ENCODE measurements at places on chromosomes 7 and 10. TPM values are rescaled to one million over a fixed set of nuclear protein-coding genes. Genes with fewer than 3 reads are reported as not detected.
A peak's percentile ranks its signal among the peaks of the same experiment; 100 is the strongest.

DNA sequence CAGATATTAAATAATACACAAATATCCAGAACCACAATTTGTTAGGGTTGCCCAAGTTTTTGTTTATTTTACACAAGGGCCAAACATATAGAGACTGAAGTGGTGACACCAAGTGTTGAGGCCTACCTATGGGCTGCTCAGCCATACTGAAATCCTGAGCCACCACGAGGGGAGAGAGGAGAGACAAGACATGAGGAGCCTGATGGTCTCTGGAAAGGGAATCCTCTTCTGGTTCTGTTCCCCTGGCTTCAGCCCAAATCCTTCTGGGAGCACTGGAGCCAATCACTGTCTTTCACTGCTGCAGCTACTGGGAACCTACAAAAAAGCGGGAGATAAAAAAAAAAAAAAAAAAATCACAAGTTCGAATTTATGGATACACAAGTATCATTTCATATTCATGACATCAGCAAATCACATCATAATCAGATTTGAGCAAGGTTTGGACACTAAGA lies 1.9 kb downstream of the SKIDA1 start:
- no peaks in the 10 kb centered on the region for H3K36me3 ChIP-seq
- H3K4me3 ChIP-seq, result no peak overlapping the region
- peak; percentile 53 for DNase-seq
- no peaks in the 10 kb centered on the region for H3K27me3 ChIP-seq
- no peaks in the 10 kb centered on the region for H3K4me1 ChIP-seq

DNA sequence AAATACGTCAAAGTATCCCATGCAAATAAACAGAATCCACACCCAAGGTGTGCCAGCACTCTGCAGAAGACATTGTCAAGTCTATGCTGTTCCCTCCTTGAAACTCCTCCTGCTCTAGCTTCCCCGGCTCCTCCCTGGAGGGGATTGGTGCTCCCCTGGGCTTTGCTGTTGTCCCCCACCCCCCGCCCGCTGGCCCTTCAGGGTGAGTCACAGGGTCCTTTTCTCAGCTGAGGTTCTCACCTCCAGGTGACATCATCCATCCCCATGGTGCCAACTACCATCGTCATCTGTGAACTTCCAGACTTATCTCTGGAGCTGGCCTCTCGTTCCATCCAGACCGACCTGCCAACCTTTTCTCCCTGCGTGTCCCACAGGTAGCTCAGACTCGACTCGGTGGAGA lies 77.0 kb downstream of the ITIH5 start:
- no peak for DNase-seq
- no peaks in the 10 kb centered on the region for H3K36me3 ChIP-seq
- no peak overlapping the region for H3K4me3 ChIP-seq
- no peaks in the 10 kb centered on the region for H3K4me1 ChIP-seq
- H3K27ac ChIP-seq, result no peak overlapping the region

The RTKN2 gene
- total RNA-seq, result 0.49 TPM

The GNAT3 gene
- not detected for total RNA-seq

- no peaks in the 10 kb centered on the region for H3K27me3 ChIP-seq
- no peak for DNase-seq
- no peaks in the 10 kb centered on the region for H3K36me3 ChIP-seq
- no peaks in the 10 kb centered on the region for H3K4me1 ChIP-seq
Measured at GRCh38 chr10:29295813-29296212, 6.9 kb downstream of the LYZL1 start.

- no peak overlapping the region for H3K27ac ChIP-seq
- no peaks in the 10 kb centered on the region for H3K27me3 ChIP-seq
- peaks cover 13% of the 10 kb centered on the region for H3K4me1 ChIP-seq
- H3K4me3 ChIP-seq, result no peak overlapping the region
- H3K36me3 ChIP-seq, result no peaks in the 10 kb centered on the region
- no peak for DNase-seq
Measured at GRCh38 chr10:71638822-71639719, 80.5 kb downstream of the C10orf105 start.

The TMEM236 gene
- total RNA-seq, result 0.67 TPM

DNA sequence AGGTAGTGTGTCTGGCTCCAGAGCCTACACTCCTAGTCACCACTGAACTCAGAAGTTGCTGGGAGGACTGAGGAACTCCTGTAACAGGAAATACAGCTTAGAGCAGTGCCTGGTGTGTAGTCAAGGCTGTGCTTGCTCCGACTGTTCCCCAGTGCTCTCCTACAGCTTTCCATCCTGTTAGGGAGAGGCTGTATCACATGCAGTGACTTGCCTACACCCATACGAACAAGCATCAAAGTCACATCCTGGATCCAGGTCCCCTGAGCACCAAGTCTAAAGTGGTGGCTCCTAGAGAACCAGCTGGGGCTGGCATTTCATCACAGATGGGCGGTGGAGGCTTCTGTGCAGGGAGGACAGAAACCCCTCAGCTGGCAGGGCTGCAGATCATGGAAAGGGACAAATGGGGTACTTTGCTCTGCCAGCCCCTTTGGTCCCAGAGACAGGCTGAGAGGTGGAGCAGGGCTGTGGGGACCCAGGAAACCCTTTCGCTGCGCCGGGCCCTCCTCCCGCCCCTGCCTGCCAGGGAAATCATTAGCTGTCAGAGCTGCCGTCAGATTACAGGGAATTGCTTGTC lies 7.7 kb downstream of the ASB10 start:
- no peaks in the 10 kb centered on the region for H3K4me1 ChIP-seq
- H3K4me3 ChIP-seq, result no peak overlapping the region
- no peaks in the 10 kb centered on the region for H3K36me3 ChIP-seq
- H3K27ac ChIP-seq, result no peak overlapping the region

DNA sequence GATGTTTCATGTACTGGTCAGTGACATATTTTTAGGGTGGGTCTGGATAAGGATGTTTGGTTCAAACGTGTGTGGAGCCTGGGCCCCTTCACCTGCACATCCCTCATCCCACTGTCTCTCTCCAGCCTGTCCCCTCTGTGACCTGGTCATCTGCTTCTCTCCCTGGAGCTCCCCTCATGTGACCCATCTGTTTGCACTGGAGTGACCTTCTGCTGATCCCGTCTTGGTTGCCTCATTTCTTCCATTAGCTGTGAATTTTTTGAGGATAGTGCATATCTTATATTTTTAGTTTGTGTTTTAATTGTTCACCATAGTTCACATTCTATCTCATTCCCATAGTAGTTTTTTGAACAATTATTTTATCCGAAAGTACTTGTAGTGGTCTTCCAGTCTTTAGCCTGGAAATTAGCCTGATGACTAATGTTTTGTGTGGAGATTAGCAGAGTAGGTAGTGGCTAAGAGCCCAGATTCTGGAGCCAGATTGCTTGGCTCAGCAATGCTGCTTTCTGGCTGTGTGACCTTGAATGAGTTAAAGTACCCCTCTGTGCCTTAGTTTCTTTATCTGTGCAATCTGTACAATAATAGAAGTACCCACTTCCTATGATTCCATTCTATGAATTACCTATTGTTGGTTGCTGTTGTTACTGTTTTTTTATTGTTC lies 224.5 kb downstream of the LRMDA start:
- peaks cover 18% of the 10 kb centered on the region for H3K4me1 ChIP-seq
- H3K36me3 ChIP-seq, result no peaks in the 10 kb centered on the region
- peak overlapping the region; percentile 39 for H3K27ac ChIP-seq
- H3K4me3 ChIP-seq, result no peak overlapping the region
- DNase-seq, result peak; percentile 12

The DPCD gene
- 46.5 TPM for total RNA-seq

GRCh38 chr7:37657816-37658215 lies 25.8 kb upstream of the GPR141 start:
- no peaks in the 10 kb centered on the region for H3K4me1 ChIP-seq
- no peak overlapping the region for H3K27ac ChIP-seq
- no peak overlapping the region for H3K4me3 ChIP-seq
- DNase-seq, result no peak
- H3K36me3 ChIP-seq, result no peaks in the 10 kb centered on the region
- H3K27me3 ChIP-seq, result no peaks in the 10 kb centered on the region

GRCh38 chr10:18087355-18087754 lies 52.9 kb upstream of the CACNB2 start:
- no peaks in the 10 kb centered on the region for H3K27me3 ChIP-seq
- H3K4me1 ChIP-seq, result no peaks in the 10 kb centered on the region
- no peak overlapping the region for H3K4me3 ChIP-seq

The TAS2R41 gene
- not detected for total RNA-seq

- H3K27ac ChIP-seq, result no peak overlapping the region
- peaks cover 41% of the 10 kb centered on the region for H3K36me3 ChIP-seq
- H3K4me3 ChIP-seq, result no peak overlapping the region
- DNase-seq, result no peak
- H3K27me3 ChIP-seq, result no peaks in the 10 kb centered on the region
Measured at GRCh38 chr10:49747303-49747646, 14.8 kb downstream of the OGDHL start.

GRCh38 chr10:100715101-100715444 lies 30.3 kb upstream of the PAX2 start:
- no peak overlapping the region for H3K4me3 ChIP-seq
- no peak overlapping the region for H3K27ac ChIP-seq
- H3K36me3 ChIP-seq, result no peaks in the 10 kb centered on the region
- no peak for DNase-seq

The GARIN1A gene
- 1.6 TPM for total RNA-seq

- H3K27ac ChIP-seq, result no peak overlapping the region
- H3K27me3 ChIP-seq, result no peaks in the 10 kb centered on the region
- no peaks in the 10 kb centered on the region for H3K36me3 ChIP-seq
- no peak overlapping the region for H3K4me3 ChIP-seq
Measured at GRCh38 chr7:150937848-150938561, 40.1 kb downstream of the KCNH2 start.

The PLXNA4 gene
- total RNA-seq, result 3.4 TPM

DNA sequence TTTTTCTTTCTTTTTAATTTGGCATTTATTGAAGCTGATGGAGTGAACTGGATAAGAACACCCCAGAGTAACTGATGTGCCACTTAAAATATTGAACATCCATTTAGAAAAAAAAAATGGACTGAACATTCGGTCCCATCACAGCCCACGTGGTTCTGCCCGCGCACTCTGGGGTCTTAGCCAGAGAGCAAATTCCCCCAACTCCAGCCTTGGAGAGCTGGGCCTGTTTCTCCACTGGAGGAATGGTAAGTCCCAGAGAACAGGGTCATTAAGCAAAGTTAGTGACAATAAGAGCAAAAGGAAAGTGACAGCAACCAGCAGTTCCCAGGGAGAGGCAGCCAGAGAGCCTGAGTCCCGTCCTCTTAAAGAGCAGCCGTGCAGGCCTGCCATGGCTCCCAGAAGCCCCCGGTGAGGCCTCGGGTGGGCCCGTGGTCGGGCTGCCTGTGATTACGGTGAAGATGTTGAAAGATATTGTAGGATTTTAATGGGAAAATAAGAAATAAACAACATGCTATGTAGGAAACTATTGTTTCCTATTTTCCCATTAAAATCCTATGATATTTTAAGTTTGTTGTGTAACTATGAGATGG lies 487.9 kb upstream of the MKI67 start:
- no peaks in the 10 kb centered on the region for H3K4me1 ChIP-seq
- H3K27ac ChIP-seq, result no peak overlapping the region
- H3K4me3 ChIP-seq, result no peak overlapping the region
- no peaks in the 10 kb centered on the region for H3K36me3 ChIP-seq
- no peak for DNase-seq

DNA sequence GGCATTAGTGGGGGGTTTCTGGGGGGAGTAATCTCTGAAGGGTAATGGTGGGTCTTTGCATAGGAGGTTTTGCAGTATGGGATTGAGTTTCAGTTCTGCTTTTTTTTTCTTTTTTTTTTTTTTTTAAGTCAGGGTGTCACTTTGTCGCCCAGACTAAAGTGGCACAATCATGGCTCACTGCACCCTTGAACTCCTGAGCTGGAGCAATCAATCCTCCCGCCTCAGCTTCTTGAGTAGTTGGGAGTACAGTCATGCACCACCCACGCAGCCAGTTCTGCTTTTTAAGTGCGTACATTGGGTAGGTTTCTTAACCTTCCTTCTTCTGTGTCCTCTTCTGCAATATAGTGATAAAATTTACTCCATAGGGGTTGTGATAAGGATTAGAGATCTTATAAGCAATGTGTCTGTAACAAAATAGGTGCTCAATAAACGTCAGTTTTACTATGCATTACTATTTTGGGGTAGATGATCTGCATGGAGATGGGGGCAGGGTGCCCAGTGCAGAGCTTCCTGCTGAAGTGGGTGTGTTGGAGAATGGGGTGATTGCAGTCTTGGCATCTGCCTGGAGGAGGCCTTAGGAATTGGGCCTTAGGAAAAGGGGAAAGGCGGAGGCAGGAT lies 9.6 kb downstream of the KAZALD1 start:
- H3K4me3 ChIP-seq, result no peak overlapping the region
- H3K4me1 ChIP-seq, result peaks cover 13% of the 10 kb centered on the region
- no peaks in the 10 kb centered on the region for H3K36me3 ChIP-seq
- no peaks in the 10 kb centered on the region for H3K27me3 ChIP-seq

DNA sequence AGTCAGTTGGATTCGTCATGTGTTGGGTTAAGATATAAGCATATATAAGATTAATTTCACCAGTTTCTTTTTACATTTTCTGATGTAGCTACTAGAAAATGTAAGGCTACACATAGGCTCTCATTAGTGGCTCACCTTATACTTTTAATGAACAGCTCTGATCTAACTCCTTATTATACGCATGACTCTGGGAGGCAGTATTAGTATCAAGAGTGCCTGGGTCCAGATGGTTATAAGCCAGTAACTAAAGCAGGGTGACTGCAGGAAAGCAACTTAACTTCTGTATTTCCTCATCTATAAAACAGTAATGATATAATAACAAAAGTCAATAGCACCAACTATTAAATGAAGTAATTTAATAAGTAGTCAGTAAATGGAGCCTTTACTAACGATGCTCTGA lies 1.4 kb upstream of the ELMO1 start:
- H3K4me3 ChIP-seq, result no peak overlapping the region
- no peak for DNase-seq
- no peaks in the 10 kb centered on the region for H3K36me3 ChIP-seq
- H3K4me1 ChIP-seq, result peaks cover 21% of the 10 kb centered on the region
- peak overlapping the region; percentile 99 for H3K27ac ChIP-seq
- H3K27me3 ChIP-seq, result no peaks in the 10 kb centered on the region

DNA sequence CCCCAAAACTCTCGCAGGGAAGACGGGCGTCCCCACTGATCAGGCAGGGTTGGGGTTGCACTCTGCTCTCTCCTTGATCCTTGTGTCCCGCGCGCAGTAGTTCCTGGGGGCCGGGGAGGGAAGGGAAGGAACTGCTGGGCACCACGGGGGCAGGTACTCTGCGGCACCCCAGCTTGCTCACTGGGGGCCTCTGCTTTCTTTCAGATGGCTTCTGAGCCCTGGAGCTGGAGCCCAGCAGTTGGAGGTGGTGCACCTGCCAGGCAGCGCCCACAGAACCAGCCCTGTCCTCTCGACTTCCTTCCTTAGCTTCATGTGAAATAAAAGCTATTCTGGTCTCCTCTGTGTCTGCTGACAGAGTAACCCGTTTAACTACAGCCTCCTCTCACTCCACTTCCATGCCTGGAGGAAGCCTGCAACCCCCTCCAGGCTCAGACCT lies 12.2 kb downstream of the PLAC9 start:
- no peaks in the 10 kb centered on the region for H3K27me3 ChIP-seq
- H3K27ac ChIP-seq, result peak overlapping the region; percentile 15
- no peaks in the 10 kb centered on the region for H3K36me3 ChIP-seq
- peaks cover 10% of the 10 kb centered on the region for H3K4me1 ChIP-seq
- no peak overlapping the region for H3K4me3 ChIP-seq
- no peak for DNase-seq
